ENCODE measurements at places on chromosomes 4 and X.

DNA sequence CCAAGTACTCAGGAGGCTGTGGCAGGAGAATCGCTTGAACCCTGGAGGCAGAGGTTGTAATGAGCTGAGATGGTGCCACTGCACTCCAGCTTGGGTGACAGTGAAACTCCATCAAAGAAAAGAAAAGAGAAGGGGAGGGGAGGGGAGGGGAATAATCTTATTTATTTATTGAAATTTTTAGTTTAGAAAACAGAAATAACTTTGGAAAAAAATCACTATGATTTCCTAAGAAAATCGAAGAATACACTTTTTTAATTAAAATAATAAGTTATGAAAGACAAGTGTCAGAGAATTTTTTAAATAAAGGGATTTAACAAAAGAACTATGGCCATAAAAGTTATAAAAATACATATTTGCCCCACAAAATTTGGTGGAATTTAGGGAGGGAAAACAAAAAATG is 836.9 kb upstream of the HS3ST1 start:
- DNase-seq: no peak

DNA sequence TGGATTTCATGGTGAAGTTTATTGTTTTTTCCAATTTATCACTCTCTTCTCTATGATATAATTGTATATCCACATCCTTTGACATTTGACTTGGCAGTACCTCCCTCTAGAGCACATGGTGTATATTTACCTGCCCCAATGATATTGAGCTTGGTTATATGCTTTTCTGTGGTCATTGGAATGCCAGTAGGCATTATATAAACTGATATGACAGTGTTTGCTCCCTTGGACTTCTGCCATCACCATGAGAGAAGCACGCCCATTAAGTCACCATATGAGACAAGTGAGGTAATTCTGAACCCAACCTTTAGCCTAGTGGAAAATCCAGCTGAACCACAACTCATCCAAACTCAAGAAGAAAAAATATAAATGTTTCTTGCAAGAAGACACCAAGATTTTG is 2761.5 kb downstream of the ARAP2 start:
- DNase-seq: no peak

- DNase-seq: peak; percentile 23
Observed at GRCh38 chrX:1657367-1658070, 42.7 kb downstream of the ASMT start.

- no peak for DNase-seq
Observed at GRCh38 chrX:104318330-104319009, 63.7 kb upstream of the ESX1 start.

GRCh38 chr4:105808750-105809041 is 86.6 kb upstream of the NPNT start:
- DNase-seq: no peak

DNA sequence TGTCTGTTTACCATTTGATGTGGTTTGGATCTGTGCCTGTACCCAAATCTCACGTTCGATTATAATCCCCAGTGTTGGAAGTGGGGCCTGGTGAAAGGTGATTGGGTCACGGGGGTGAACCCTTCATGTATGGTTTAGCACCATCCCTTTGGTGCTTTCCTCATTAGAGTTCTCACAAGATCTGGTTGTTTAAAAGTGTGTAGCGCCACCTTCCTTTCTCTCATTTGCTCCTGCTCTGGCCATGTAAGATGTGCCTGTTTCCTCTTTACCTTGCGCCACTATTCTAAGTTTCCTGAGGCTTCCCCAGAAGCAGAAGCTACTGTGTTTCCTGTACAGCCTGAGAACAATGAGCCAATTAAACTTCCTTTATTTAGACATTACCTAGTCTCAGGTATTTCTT is 610.7 kb upstream of the ADGRL3 start:
- DNase-seq: no peak

- no peak for DNase-seq
Observed at GRCh38 chr4:64713256-64713840, 304.1 kb upstream of the TECRL start.
